ENCODE measurements at places on chromosomes 1 and 21.

GRCh38 chr21:16634515-16634914 is 878.3 kb upstream of the CXADR start:
- no peak for DNase-seq

- no peak for DNase-seq
These were observed 707.2 kb upstream of the ADAMTS5 start for GRCh38 chr21:27674041-27674615.

GRCh38 chr1:12138196-12139168 is 28.3 kb upstream of the TNFRSF1B start:
- no peak for DNase-seq

GRCh38 chr1:97364086-97364485 is 556.7 kb downstream of the DPYD start:
- DNase-seq = no peak

- no peak for DNase-seq
These were observed 104.6 kb downstream of the PDE9A start for GRCh38 chr21:42757826-42758655.

- DNase-seq = no peak
These were observed 156.5 kb downstream of the SLC45A1 start for GRCh38 chr1:8474369-8474768.

DNA sequence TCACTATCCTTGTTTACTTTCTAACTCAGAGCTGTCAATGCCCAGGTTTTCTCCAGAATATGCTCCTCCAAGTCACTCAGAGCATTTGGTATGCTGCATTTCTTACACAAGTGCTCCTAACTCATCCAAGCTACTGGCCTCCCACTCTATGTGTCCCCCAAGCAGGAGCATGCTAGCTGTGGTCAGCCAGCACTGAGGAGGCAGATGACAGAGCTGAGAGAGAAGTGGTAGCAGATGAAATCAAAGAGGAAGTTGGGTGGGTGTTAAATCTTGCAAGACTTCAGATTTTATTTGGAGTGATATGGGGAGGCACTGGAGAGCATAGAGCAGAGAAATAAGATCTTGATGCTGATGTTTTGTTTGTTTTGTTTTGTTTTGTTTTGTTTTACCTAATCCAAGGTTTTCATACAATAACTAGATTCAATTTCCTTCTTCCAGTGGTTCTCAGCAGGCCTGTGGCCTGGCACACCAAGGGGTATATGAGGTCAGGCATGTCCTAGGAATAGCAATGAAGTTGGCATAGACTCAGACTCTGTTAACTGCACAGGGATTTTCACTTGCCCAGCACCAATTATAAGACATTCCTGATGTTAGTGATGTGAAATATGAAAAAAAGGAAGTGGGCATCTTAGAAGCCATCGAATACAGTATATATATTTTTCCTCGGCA is 3.1 kb upstream of the PGBD5 start:
- DNase-seq = peak; percentile 43

DNA sequence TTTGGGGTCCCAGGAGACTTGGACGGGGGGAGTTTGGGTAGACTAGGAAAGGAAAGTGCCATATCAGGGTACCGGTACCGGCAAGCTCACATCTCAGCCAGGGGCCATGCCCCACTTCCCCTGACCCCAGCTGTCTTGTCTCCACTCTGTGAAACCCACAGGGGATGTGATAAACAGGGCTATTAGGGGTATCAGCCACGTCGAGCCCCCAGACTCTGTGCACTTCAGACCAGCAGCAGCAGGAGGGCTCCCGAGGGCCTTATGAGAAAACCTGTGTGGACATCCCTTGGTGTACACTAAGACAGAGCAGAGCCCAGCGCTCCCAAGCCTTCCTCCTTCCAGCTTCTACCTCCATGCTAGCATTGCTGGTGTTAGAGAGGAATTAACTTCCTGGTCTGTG is 46.3 kb downstream of the TNNT2 start:
- DNase-seq = no peak

- DNase-seq = no peak
These were observed 19.1 kb downstream of the DDAH1 start for GRCh38 chr1:85445906-85446305.

DNA sequence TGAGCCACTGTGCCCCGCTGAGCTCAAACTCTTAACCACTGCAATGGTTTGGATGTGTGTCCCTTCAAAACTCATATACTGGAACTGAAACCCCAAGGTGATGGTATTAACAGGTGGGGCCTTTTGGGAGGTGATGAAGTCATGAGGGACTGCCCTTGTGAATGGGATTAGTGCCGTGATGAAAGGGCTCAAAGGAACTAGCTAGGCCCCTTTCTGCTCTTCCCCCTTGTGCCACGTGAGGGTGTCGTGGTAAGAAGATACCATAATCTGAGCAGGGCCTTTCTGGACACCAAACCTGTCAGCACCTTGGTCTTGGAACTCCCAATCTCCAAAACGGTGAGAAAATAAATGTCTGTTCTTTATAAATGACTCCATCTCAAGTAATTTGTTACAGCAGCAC is 45.5 kb upstream of the SPOCD1 start:
- DNase-seq = no peak

- no peak for DNase-seq
These were observed 4.6 kb downstream of the SNX27 start for GRCh38 chr1:151616505-151616849.

GRCh38 chr1:206808615-206809014 is 36.3 kb upstream of the IL10 start:
- DNase-seq = peak; percentile 35

DNA sequence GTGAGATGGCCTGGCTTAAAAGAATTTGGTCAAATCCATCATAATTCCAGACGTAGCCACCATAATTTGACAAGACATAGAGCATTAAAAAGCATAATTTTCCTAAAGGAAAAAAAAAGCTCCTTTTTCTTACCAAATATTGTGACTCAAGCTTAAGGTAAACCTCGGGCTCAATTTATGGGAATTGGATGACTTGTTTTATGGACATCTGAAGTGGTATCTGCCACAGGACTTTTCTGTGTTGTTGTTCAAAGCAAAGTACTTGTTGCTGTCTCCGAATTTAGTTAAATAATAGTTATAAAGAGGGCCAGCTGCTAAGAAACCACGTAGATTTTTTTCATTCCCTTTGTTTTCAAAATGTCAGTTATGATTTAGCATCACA is 1.1 kb downstream of the MPZL1 start:
- no peak for DNase-seq

DNA sequence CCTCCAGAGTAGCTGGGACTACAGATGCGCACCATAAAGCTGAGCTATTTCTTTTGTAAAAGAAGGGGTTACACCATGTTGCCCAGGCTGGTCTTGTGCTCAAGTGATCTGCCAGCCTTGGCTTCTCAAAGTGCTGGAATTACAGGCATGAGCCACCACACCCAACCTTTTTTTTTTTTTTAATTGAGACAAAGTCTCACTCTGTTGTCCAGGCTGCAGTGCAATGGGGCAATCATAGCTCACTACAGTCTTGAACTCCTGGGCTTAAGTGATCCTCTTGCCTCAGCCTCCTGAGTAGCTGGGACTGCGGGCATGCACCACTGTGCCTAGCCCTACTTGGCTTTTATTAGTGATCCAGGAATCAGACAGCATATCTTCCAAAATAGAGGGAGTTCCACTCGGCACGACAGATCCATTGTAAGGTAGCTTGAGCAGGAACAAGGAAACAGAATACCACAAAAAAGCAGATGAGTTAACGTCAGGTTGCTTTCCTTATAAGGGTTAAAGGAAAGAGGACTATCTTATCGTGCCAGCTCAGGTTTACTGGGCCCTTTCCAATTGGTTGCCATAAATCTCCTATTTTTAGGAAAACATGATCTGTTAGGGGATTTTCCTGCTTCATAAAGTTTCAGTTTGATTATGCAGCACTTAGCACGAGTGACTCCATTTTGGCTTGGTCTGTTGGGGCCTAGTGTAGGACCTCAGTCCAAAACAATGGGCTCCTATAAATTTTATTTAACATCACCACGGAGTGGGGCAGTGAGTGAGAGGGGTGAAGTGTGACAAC is 45.2 kb downstream of the NENF start:
- no peak for DNase-seq

- peak; percentile 84 for DNase-seq
These were observed 54.8 kb upstream of the SOD1 start for GRCh38 chr21:31604591-31605190.

DNA sequence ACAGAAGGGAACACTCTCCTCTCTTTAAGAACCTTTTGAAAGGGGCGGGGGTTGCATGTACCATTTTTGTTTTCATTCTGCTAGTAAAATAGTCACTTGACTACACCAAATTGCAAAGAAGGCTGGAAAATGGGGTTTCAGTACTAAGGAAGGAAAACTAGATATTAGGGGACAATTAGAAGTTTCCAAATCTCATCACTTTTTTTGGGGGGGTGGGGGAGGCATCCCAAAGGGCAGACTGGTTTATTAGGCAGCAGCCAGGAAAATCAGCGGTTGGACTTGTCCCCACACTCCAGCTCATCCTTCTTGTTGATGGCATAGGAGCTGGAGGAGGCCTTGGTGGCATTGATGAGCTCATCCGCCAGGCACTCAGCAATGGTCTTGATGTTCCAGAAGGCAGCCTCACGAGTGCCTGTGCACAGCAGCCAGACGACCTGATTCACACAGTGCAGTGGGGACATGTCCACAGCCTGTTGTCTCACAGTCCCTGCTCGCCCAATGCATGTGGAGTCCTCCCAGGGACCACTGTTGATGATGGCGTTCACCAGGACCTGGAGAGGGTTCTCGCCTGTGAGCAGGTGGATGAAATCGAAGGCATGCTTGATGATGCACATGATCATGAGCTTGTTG is 1.7 kb upstream of the TMEM50B start:
- DNase-seq = no peak

DNA sequence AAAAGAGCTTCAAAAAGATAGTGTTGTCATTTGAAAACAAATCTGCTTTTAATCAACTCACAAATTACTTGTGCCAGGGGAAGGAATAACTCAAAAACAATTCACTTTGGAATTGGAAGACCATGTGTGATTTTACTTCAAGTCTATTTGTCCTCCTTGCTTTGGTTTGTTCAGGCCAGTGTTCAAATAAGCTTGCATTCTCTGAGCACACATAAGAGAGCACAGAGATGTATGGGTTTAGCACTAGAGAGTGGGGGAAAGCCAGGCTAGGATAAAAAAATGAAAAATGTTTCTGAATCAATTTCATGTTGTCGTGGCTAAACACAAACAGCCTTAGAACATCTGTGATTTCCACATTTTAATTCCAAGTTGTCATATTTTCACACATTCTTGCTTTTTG is 325.7 kb upstream of the LYPLAL1 start:
- DNase-seq = no peak

DNA sequence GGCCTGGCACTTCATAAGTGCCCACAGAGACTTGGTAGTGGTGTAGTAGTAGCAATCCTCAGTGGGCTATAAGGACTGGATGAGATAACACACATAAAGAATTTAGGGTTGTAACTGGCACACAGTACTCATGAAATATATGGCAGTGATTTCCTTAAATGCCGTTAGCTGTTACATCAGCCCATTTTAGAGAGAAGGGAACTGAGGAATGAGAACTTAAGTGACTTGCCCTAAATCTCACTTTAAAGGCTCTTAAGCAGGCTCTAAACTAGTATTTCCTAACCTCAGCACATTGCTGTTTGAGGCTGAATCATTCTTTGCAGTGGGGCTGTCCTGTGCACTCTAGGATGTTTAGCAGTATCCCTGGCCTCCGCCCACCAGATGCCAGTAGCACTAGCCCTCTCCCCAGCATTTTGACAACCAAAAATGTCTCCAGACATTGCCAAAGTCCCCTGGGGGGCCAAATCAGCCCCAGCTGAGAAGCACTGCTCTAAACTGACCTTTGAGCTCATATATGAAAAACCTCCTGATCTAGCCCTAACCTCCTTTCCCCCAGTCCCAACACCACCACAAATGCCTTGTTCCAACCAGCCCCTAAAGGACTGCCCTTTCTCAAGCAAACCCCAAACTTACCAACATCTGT is 11.6 kb downstream of the CAMK2N1 start:
- no peak for DNase-seq

DNA sequence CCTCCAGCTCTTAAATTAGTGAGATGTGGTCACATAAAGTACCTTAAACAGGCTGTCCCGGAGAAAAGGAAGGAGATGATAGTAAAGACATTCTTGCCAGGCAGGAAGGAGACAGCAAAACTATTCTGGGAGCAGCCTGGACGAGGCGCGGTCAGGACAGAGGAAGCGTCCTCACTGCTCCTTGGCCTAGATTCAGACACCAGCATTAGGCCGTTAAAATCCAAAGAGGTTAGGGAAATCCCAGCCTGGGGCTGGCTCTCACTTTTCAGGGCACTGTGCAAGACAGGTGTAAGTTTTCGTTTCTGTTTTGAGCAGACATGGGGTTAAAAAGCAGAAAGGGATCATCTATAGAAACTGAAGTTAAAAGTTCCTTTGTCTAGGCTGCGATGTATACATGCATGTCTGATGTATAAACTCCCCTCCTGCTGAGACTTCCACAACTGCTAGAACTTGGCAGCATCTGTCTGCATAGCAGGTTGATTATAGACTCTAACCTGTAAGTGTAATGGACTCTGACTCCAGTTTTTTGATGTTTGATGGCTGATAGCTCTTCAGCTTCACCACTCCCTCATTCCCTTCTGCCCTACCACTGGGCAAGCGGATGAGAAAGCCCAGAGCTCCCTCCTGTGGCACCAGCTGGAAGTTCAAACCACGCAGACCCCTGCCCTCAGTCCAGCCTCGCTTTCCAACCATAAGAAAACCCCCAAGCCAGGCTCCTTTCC is 21.5 kb downstream of the STPG1 start:
- peak; percentile 81 for DNase-seq

- DNase-seq = peak; percentile 78
These were observed 33.3 kb downstream of the PIK3CD start for GRCh38 chr1:9684801-9685200.

DNA sequence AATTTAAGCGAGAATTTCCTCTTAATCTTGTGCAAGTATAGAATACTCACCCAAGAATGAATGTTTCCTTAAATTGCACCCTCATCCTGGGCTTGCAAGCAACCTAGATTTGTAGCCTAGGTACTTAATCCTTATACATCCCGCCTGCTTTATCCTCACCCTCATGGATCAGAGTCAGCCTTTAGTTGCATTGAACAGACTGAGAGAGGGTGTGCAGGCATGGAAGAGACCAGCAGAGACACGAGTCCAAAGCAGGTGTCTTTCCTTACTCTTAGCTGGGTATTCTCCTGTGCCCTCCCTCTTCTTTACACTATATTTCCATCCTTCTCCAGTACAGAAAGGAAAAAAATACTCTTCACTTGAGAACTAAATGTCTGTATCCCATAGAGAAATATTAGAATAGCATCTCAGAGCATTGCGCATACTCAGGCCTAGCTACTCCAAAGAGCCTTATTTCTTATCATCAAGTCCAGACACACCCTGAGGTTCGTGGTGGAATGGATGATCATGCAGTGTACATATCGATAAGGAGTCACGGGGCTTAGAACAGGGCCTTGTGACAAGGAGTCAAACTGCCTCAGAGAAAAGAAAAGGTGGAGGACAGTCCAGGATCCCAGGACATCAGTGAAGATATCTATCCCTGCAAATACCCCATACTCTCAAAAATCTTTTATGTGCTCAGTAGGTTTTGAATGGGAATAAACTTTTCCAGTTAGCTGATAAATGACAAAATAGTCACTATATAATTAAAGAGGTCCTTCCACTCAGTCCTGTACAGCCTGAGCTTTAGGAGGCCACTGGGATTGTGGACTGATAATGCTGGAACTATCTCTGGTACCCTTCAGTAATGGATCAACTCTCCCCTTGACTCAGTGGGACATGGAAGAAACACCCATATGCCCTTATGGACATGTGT is 297.9 kb downstream of the GRIK1 start:
- no peak for DNase-seq

- DNase-seq = peak; percentile 11
These were observed 74.4 kb downstream of the DUSP10 start for GRCh38 chr1:221667504-221667903.

All from Kasumi-1 (cell line).